MCF 10A (cell line): ENCODE measurements at places on chromosomes 16 and 17. TPM values are rescaled to one million over a fixed set of nuclear protein-coding genes. Genes with fewer than 3 reads are reported as not detected.

The TMEM107 gene
- total RNA-seq = 7.6 and 8.4 TPM in 2 replicates

DNA sequence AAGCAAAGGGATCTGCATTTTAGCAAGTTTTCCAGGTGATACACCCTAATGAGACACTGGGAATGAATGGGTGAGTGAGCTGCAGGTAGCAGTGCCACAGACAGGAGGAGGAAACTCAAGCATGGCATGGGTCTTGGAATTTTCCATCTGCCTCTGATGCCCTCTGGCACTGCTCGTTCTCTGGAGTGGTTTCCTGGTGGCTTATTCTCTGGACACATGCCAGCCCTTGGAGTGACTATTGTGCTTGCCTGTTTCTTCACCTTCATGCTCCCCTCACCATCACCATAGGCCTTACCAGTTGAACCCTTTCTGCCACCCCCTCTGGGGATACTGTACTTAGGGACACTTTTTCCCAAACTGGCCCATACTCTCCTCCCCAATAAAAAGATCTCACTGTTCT is 1.6 kb downstream of the COASY start:
- DNase-seq = peak; percentile 85

The CLEC18A gene
- 0.28 and 0.88 TPM in 2 replicates for total RNA-seq

- DNase-seq = no peak
Measured at GRCh38 chr17:63250830-63251229, 195.3 kb downstream of the CYB561 start.

The NUBP2 gene
- 71.3 and 73.9 TPM in 2 replicates for total RNA-seq

DNA sequence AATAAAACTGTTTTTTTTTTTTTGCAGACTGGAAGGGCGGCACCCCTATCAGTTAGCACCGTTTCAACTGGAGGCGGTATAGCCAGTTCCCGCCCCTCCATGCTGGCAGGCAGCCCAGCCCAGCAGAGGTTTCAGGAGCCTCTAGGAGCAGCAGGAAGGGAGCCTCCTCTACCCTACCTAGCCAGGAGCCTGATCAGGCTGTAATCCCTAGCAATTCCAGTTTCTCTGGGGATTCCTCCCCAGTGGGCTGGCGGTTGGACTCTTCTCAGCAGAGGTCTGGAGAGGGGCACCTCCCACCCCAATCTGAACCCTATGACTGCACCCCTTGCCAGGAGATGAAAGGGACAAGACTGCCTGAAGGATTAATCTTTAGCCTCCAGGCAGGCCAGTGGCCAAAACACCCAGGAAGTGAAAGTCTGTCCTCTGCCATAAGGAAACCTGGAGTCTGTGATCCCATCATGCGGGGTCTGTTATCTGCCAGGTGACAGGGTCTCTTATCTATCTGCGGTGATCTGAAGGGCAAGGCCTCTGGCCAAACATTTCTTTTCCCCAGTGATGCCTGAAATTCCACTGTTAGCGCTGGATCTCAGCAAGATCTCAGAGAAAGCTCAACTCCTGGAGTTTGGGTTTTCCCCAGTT is 4.9 kb upstream of the CDH1 start:
- DNase-seq = peak; percentile 77

The CCNF gene
- 7.5 and 11.9 TPM in 2 replicates for total RNA-seq

GRCh38 chr17:68004201-68004600 is 7.9 kb upstream of the C17orf58 start:
- DNase-seq = no peak

DNA sequence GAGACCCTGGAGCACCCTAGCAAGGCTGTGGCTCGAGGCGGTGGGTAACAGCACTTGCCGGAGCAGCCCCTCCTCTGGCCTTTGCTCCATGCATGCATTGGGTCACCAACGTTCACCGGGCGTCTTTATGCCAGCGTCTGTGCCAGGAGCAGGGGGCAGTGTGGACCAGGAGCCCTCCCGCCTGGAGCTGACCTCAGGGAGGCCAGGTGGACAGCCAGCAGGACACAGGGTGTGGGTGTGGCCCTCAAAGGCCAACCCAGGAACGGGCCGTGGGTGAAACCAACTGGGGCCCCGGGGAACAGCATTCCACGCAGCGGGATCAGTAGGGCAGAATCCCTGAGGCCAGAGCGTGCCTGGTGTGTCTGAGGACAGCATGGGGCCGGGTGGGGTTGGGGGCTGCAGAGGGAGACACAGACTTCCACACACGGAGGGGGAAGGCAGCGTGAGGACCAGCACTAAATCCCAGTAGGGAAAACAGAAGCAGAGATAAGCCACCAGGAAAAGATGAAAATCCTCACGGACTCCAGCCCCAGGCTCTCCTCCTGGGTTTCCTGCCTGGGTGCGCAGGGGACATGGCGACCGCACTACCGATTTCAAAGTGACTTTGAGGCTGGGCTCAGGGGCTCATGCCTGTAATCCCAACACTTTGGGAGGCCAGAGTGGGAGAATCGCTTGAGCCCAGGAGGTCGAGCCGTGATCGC is 2.9 kb upstream of the CD7 start:
- DNase-seq = no peak
